ENCODE measurements at places on chromosomes 2 and 18.

DNA sequence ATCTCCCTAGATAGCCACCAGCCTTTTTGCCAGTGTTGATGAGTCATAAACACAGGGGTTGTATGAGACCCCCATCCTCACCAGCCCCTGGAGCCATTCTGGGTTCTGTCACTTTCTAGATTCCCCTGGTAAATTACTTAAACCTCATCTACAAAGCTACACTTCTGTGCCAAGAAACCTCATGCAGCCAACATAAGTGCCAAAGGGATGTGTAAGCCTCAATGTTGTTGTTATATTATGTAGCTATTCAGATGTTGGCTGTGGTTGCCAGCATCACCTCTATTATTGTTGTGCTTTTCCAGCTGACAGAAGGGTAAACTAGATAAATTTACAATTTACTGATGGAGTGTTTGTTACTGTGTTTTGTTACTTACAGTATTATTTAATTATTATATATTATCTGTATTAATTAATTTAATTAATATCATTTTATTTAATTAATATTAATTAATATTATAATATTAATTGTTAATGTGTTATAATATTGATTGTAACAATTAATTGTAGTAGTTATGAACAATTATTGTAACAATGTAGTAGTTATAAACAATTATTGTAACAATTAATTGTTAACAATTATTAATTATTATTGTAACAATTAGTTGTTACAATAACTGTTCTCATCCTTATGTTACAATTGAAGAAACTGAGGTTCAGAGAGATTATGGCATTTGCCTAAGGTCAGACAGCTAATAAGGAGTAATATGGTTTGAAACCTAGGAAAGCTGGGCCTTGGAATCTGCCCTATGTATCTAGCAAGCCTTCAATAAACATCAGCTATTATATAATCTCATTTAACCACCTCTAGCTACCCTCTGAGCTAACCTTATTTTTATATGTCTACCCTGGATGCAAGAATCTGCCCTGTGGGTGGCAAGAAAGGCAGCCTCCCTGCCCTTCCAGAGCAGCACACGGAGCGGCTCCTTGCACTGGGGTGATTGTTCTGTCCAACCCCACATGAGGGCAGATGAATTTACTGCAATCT lies 36.1 kb downstream of the PSTPIP2 start:
- DNase-seq: no peak

DNA sequence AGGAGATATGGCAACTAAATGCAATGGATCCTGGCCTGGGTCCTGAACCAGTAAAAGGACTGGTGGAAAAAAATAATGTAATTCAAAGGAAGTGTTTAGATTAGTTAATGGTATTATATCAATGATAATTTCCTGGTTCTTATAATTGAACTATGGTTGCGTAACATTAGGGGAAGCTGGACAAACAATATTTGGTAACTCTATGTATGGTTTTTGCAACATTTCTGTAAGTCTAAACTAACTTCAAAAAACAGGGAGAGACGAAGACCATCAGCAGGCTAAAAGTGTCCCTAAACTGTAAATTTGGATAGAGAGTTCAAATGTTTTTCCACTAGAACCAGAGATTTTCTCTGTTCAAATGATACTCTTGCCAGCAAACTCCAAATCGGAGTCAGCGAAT lies 36.9 kb downstream of the KLF7 start:
- no peak for DNase-seq

GRCh38 chr2:219417374-219417773 lies 803 bp upstream of the DES start:
- no peak for DNase-seq

DNA sequence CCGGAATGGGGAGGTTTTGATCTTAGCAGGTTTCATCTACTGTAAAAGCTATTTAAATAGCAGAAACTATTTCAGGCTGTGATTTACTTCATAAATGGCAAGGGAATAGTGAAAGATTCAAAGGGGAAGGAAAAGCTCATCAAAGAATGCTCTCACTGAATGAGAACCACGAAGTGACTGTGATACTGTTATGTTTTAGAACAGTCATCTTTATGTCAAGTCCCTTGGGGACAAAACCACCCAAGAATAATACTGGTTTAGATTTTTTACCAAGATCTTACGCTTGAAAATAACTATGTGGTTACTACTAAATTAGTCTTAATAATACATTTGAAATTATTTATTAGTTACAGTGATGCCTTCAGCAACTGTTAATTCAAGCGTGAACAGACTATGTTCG lies 28.1 kb downstream of the FARSB start:
- no peak for DNase-seq

- no peak for DNase-seq
Observed at GRCh38 chr18:9848170-9848879, 37.4 kb upstream of the TXNDC2 start.

- no peak for DNase-seq
Observed at GRCh38 chr2:112140205-112140802, 2.1 kb downstream of the FBLN7 start.

DNA sequence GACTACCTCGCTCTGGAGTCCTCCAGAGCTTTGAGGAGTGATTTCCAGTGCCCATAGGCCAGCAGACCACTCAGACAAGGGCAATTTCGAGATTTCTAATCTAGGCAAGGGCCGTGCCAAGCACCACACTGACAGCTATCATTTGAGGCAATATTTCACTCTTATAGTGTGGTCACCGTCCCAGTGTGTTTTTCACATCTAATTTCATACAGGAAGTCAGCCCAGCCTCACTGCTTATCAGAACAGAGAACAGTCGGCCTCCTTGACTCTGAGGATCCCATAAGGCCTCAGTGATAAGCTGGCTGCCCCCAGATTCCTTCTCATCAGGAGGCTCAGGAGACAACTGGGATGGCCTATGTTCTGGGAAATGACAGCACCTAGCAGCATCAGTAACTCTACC lies 581 bp downstream of the CAPN14 start:
- DNase-seq: no peak

GRCh38 chr2:24652265-24653182 lies 140.7 kb downstream of the PTRHD1 start:
- DNase-seq: no peak

- DNase-seq: no peak
Observed at GRCh38 chr2:124756048-124756447, 731.0 kb downstream of the CNTNAP5 start.

GRCh38 chr2:228355897-228356296 lies 174.4 kb upstream of the SPHKAP start:
- no peak for DNase-seq

- DNase-seq: no peak
Observed at GRCh38 chr2:182901748-182902147, 35.3 kb upstream of the FRZB start.

GRCh38 chr2:64836566-64836965 lies 152.6 kb upstream of the SLC1A4 start:
- DNase-seq: no peak

GRCh38 chr18:57439609-57439968 lies 4.4 kb downstream of the ONECUT2 start:
- no peak for DNase-seq

DNA sequence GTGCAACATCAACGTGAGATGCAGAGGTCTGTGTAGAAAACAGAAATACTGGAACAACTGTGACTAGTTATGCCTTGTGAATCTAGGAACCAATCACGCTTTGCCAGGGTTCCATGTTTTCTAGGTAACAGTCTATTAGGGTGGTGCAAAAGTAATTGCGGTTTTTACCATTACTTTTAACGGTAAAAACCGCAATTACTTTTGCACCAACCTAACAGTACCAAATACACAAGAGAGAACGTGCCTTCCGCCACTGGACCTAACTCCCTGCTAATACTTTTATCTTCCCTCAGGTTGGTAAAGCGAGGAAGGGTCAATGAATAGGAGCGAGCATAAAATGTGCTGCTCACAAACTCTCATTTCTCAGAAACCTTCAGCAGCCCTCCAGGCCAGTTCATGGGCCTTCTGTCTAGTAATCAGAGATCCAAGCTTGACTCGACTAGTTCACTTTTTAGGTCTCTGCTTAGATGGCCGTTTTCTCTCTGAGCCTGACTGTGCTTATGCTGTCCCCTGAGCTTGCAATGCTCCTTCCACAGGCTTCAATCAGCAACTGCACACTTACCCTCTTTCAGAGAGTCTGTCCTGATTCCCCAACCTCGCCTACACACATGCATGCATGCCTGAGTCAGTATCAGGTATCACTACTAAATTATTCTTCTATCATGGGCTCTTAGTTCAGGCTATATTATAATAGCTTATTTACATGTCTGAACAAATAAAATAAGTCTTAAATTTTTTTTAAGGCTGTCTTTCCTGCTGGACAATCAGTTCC lies 47.0 kb downstream of the PLEKHM3 start:
- no peak for DNase-seq

DNA sequence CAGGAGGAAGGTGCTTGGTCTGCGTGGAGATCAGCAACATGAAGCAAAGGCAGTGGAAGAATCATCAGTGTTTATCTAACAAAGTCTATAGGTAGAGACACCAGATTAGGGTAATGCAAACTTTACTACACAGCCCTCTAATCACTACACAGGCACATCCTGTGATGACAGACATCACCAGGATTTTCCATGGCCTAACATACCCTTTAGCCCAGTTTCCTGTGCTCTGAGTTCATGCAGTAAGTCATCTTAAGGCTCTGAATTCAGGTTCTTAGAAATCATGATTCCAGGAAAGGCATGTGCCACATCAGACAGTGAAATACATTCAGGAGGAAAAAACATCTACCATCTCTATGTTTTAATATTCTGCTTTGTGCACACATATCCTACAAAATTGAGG lies 708.5 kb upstream of the SLC8A1 start:
- no peak for DNase-seq

DNA sequence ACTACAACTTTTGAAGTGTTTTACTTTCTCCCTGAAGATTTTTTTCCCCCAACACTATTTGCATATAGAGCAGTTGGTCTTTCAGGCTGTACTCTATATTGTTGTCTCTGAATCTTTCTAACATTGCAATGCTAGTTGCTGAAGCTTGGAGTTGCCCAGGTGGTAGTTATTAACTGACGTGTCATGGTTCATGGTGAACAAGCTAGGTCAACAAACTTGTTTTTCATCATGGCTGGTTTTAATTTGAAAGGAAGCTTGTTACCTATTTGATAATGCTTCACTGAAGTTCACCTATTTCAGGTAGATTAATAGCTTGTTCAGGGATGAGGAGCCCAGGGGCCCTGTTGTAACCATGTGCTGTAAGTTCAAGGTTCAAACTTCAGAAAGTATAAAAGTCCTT lies 158.8 kb upstream of the ZEB2 start:
- DNase-seq: no peak

DNA sequence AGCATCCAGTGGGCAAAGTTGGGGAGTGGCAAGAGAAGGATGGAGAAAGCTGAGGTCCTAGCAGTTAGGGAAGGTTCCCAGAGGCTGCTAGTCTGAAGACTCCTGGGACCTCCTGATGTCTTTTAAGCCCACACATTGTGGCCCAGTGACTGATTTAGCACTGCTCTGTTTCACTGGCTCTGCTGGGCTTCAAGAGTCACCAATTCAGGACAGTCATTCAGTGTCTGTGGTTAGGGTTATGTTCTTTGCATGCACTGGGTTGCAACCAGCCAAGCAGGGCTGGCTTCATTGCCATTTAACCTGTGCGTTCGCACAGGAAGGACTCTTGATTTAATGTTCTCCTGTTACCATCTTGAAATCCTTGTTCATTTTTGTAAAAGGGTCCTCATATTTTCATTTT lies 199.2 kb downstream of the ICOS start:
- no peak for DNase-seq

DNA sequence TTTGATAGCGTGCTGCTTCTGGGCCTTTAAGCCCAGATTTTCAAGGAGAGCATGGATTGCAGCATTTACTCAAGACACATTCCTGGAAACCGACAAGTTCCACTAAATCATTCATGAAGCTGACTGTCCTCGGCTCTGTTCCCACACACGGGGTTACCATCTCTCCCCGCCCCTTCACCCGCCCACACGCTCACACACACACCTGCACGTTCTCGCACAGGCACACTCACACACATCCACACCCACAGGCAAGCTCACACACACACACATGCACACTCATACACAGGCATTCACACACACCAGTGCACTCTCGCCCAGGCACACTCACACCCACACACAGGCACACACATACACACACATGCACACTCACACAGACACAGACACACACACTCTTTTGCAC lies 150.0 kb upstream of the AGAP1 start:
- no peak for DNase-seq

DNA sequence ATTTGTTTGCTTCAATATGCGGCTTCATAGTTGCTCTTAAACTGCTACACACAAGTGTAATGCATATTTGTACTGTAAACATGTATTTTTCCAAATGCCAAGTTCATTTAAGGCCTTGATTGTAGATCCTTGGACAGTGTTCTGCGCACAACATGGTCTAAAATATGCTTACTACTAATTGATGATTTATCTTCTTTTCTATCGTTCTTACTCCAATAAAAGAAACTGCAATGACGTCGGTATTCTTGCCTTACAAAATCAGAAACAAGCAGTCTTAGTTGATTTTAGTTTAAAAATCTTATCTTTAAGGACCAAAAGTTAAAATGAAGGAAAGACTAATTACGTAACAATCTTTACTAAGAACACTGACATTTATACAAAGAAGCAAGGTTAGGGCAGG lies 224.3 kb upstream of the SMAD7 start:
- no peak for DNase-seq

DNA sequence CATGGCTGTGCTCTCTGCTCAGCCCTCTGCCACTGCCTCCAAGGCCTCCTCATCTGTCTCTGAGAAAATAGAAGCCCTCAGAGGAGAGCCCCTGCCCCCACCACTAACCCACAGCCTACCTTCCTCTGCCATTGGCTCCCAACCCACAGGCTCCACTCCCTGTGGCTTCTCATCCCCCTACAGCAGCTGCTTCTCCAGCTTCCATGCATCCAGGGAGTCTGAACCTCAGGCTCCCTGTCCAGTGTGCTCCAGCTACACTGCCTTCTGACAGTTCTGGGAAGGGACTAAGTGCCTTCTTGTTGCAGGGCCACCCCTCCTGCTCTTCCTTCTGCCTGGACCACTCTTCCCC lies 29.3 kb downstream of the COL6A3 start:
- no peak for DNase-seq

DNA sequence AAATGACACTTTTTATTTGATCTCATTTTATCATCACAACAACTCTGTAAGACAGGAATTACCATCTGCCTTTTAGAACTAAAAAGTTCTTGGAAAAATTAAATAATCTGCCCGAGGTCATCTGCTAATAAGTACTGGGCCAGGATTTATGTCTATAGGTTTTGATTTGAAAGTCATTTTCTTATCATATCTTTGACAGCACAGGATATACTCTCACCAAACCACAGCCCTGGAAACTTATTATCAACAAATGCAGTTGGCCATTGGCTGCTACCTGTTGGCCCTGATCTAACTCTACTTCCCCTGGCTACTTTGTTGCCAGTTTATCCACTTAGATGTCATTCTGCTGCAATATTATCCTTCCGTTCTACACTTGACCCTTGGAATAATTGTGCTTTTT lies 354.6 kb downstream of the RAD51AP2 start:
- DNase-seq: no peak

GRCh38 chr18:9172506-9173127 lies 36.0 kb downstream of the ANKRD12 start:
- no peak for DNase-seq

GRCh38 chr2:10704034-10704594 lies 14.3 kb upstream of the NOL10 start:
- no peak for DNase-seq

GRCh38 chr2:169131587-169132512 lies 62.5 kb downstream of the DHRS9 start:
- peak; percentile 52 for DNase-seq
